IMR-90 (cell line): ENCODE measurements at places on chromosomes 11 and 22. TPM values are rescaled to one million over a fixed set of nuclear protein-coding genes. Genes with fewer than 3 reads are reported as not detected.

The TREH gene
- not detected in 2 replicates for total RNA-seq

The MB gene
- not detected in 2 replicates for total RNA-seq

The SCT gene
- not detected in 2 replicates for total RNA-seq

The MMP1 gene
- total RNA-seq = 245 and 246 TPM in 2 replicates

The APLNR gene
- total RNA-seq = not detected in 2 replicates

The ALDH3B1 gene
- 11.8 and 11.9 TPM in 2 replicates for total RNA-seq

The BACE1 gene
- 27.6 and 29.2 TPM in 2 replicates for total RNA-seq

The BRMS1 gene
- 57.9 and 67.2 TPM in 2 replicates for total RNA-seq

The INSC gene
- total RNA-seq = 0.56 and 1.4 TPM in 2 replicates

The ZNF214 gene
- total RNA-seq = 2.5 and 3.1 TPM in 2 replicates

The VPREB1 gene
- not detected in 2 replicates for total RNA-seq

The MMP27 gene
- total RNA-seq = not detected in 2 replicates

The HPX gene
- total RNA-seq = 0.36 and 0.56 TPM in 2 replicates

The SLC5A12 gene
- not detected in 2 replicates for total RNA-seq

The UBE4A gene
- total RNA-seq = 69.7 and 71.1 TPM in 2 replicates

The KCNK4 gene
- not detected in 2 replicates for total RNA-seq

The CCDC188 gene
- not detected in 2 replicates for total RNA-seq

The HEPN1 gene
- total RNA-seq = not detected in 2 replicates

The SHISAL1 gene
- 1.1 and 1.4 TPM in 2 replicates for total RNA-seq

The HIKESHI gene
- 73.5 and 98.6 TPM in 2 replicates for total RNA-seq

The FAR1 gene
- 89.4 and 119 TPM in 2 replicates for total RNA-seq

The SLC6A5 gene
- not detected in 2 replicates for total RNA-seq

The C22orf15 gene
- total RNA-seq = 1.7 and 2.3 TPM in 2 replicates

The MS4A4A gene
- not detected in 2 replicates for total RNA-seq

The SLC25A18 gene
- under 0.01 TPM in 1 of 2 replicates, not detected in the other for total RNA-seq

The CCND1 gene
- 717 and 748 TPM in 2 replicates for total RNA-seq

The SMC1B gene
- total RNA-seq = not detected in 2 replicates

The DEPDC7 gene
- total RNA-seq = 9.7 TPM in 2 replicates

The ARHGAP20 gene
- 2.5 and 2.8 TPM in 2 replicates for total RNA-seq

The SLC22A6 gene
- not detected in 2 replicates for total RNA-seq

The FADS2 gene
- 31.9 and 33.3 TPM in 2 replicates for total RNA-seq

The IRAG1 gene
- total RNA-seq = 21.1 and 25.8 TPM in 2 replicates
